ENCODE measurements at places on chromosomes 3 and 15.

- H3K36me3 ChIP-seq = no peaks in the 10 kb centered on the region
- no peak overlapping the region for H3K27ac ChIP-seq
- no peak for DNase-seq
- H3K27me3 ChIP-seq = no peaks in the 10 kb centered on the region
- no peak overlapping the region for H3K4me3 ChIP-seq
- H3K4me1 ChIP-seq = no peaks in the 10 kb centered on the region
Observed at GRCh38 chr3:49461443-49462171, 8.5 kb upstream of the DAG1 start.

DNA sequence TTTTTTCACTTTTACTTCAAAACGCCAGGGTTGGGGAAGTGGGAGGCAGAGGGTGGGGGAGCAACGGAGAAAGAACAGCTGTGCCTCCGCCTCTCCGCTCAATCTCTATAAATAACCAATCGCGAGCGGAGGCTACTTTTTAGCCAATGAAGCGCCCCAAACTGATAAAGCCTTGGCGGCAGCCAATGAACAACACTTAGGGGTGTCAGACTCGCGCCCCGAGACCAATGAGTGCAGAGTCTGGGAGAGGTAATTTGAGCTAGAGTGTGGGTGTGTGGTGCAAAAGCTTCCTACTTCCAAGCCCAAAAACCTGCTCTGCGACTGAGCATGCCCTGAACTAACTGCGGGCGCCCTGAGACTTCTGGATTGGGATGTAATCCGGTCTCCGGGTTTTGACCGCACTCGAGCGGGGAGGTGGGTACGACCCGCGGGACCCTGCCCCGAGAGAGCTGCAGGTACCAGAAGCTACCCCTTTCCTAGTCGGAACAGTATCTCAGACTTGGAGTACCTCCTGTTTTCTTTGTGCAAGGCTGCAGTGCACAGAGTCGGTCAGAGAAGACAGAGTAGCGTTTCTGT lies 800 bp upstream of the RAP2B start:
- peak overlapping the region; percentile 76 for H3K27ac ChIP-seq
- peak overlapping the region; percentile 72 for H3K4me3 ChIP-seq
- DNase-seq = peak; percentile 100
- H3K27me3 ChIP-seq = no peaks in the 10 kb centered on the region
- no peaks in the 10 kb centered on the region for H3K36me3 ChIP-seq
- H3K4me1 ChIP-seq = peaks cover 25% of the 10 kb centered on the region

DNA sequence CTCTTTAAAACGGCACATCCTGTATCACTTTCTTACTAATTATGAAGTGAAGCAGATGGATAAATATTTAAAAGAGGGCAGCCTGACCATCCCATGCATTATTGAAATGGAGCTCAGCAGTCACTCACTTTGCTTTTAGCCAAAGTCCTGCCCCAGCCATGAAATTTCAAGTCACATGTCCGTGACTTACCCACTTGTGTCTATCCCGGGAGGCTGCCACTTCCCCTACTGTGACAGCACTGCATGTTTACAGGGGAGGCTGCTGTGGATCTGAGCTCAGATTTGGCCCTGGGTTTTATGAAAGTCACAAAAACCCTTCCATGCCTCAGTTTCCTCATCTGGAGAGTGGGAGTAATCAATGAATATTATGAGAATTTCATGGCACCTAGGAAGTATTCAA lies 17.9 kb upstream of the LRRK1 start:
- H3K4me1 ChIP-seq = peaks cover 38% of the 10 kb centered on the region
- no peak overlapping the region for H3K4me3 ChIP-seq
- H3K27me3 ChIP-seq = no peaks in the 10 kb centered on the region
- no peaks in the 10 kb centered on the region for H3K36me3 ChIP-seq

DNA sequence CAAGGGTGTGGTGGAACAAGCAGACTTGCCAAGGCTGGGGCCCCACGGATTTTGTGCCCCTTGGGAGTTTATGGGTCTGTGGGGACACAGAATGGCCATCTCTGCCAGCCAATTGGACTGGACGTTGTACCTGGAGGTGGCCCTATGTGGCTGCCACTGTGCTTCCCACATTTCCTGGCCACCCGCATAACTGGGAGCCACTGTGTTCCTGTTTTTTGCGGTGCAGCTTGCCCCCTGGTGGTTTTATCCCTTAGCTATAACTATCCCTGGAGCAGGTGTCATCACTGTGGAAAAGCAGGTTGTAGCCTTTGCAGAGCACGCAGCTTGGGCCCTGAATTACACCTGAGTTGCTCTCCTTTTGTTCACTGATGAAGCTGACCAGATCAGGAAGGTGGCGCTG lies 306.3 kb downstream of the ZPLD1 start:
- H3K27me3 ChIP-seq = no peaks in the 10 kb centered on the region
- H3K4me3 ChIP-seq = no peak overlapping the region
- peak; percentile 47 for DNase-seq
- H3K27ac ChIP-seq = no peak overlapping the region
- peaks cover 1% of the 10 kb centered on the region for H3K4me1 ChIP-seq

- no peak overlapping the region for H3K27ac ChIP-seq
- no peak for DNase-seq
- H3K4me1 ChIP-seq = no peaks in the 10 kb centered on the region
- H3K36me3 ChIP-seq = no peaks in the 10 kb centered on the region
Observed at GRCh38 chr15:80142646-80143045, 10.2 kb upstream of the FAH start.

Data from A673 (cell line).